Transverse colon (tissue), 4 donors: ENCODE measurements at places on chromosomes 2 and 18. TPM values are rescaled to one million over a fixed set of nuclear protein-coding genes. Genes with fewer than 3 reads are reported as not detected.

DNA sequence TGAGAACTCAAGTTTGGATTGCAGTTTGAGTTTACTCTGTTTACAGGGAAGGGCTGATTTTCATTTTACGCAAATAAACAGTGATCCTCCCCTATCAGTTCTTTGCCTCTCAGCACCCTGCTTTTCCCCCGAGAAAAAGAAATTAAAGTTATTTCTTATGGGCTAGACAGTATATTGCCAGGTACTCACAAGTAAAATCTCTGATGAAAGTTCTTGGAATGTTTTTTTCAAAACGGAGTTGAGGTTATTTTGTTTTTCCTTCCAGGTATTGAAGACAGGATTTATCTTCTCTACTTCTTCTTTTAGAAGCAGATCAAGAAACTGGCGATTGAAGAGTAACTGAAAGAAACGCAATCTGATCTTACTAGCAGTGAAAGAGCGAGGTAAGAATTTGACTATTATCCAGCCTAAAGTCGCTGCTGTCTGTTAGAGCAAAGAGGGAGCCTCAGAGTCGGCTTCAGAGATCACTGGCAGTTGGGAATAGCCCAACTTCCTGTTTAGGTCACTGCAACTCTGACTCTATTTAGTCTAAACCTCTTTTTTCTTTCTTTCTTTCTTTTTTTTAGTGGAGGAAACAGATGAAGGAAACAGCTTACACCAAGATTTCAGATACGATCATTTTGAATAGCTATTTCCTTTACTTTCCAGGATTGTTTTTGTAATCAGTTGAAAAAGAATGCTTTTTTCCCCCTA lies at the start of gene TFPI:
Gene TFPI (minus strand): TSS at position 425 of the 693 bp plus-strand sequence. CDS start 50,667 bp downstream, outside the sequence.
- no peak for DNase-seq

DNA sequence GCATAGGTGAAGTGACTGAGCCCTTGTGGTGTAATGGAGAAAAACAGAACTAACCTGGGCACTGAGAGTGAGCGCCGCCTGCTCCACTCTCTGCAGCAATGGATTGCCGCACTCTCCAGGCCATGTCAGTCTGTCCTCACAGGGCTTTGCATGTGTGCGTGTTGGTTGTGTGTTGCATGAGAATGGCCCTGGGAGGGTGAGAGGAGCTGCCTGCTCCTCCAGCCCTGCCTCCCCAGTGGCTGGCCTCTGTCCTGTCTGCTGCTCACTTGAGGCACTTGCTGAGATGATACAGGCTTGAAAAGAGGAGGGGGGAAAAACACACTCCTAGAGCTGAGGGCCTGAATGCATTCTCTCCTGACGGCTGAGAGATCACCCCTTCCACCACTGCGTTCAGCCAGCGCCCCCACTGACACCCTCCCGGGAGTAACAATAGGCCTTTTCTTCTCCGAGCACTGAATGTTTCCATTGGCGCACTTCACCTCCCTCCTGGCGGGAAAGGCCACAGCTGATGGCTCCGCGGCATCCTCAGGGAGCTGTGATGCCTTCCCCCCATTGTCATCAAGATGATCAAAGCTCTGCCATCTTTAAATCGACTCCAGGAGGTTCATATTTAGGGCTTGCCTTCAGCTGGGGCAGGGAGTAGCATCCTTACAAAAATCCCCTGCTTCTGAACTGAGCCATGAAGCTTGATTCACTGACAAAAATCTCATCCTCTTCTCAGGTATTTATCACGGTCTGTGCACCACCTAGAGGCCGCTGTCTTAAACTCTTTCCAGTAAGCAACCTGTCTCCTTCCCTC lies 49.9 kb upstream of the DAPL1 start:
- DNase-seq, result peak; percentile 37

- DNase-seq, result no peak
These were observed 250.1 kb downstream of the NDUFA10 start for GRCh38 chr2:239774933-239775622.

DNA sequence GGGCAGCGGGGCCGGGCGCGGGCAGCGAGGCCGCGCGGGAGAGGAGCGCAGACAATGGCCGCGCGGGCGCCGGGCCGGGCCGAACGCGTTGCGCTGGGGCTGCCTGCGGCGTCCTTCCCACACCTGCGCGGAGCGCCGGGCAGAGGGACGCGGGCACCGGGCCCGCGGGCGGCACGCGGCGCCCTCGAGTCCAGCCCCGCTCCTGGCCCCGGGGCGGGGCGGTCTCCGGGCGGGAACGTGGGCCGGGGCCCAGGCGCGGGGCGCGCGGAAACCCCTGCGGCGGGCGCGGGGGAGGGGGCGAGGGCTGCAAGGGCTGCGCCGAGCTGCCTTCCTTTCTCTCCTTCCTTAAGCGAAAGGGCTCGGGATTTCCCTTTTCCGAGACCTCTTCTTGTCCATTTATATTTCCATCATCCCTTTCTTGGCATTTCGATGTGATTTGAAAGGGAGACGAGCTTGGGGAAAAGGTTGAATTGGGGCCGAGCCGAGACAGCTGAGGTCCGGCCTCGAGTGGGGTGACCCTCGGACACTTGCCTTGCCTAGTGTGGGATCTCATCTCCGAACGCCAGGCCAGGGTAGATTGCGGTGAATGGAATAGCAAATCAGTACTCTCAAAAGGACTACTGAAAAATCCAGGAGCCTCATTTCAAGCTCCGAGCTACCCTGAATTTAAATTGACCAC lies 676 bp downstream of the KLHL23 start:
- DNase-seq, result peak; percentile 14

DNA sequence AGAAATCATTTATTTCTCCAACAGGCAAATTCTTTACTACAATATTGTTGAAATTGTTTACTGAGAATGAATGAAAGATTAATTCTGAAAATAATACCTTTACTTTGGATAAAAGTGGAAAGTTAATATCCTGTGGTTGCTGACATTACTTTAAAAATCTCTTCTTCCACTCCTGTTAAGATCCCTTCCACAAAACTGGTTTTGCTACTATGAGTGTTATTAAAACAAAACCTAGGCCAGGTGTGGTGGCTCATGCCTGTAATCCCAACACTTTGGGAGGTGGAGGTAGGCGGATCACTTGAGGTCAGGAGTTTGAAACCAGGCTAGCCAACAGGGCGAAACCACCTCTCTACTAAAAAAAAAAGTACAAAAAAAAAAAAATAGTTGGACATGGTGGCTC lies 123.9 kb upstream of the CCDC150 start:
- DNase-seq, result no peak

DNA sequence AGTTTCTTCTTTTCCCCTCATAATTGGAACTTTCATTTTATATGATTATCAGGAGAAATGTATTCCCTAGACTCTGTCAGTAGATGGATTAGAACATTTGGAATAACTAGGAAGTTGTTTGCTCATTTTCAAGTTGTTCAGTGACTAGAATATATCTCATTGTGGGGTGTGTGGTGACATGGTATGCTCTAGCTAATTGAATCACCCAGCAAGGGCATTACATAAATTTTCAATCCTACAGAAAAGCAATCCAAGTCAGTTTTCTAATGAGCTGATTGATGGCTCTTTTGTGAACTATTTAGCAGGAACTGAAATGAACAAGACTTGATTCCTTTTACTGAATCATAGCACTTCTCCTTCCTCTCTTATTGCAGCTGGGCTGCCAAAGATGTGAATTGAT lies 461.4 kb downstream of the TGIF1 start:
- DNase-seq, result no peak

DNA sequence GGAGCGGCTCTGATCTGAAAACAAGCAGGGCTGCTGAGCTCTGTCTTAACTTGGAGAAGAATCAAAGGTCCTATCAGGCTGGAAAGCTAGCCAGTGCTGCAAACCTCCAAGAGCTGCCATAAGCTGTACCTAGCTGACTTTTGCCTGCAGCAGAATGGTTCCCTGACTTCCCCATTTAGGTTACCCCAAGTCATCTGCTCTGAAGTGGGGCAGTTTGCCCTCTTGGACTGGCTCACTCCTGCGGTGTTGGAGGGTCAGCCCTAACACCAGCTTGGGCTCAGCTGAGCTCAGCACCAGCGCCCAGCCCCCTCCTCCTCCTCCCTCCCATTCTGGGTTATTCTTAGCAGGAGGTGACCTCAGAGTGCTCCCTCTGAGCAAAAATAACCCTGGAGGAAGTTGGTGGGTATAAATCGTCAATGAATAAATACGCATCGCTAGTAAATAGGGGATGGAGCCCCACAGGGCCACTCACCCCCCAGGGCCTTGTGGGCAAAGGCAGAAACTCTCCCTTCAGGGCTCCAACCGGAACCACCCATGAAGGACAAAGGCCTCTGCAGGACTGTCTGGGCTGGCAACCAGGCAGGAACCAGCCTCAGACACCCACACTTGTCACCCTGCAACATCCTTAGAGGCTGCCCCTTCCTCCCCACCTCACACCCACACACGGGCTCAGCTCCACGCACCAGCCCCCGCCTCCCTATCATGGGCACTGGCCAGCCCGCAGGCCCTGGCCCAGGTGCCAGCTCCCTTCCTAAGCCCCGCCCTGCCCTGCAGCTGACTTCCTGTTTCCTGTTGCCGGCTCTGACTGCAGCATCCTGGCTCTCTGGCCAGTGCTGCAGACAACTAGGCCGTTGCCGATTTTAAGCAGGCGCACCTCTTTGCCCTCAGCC lies 46.9 kb downstream of the DNMT3A start:
- DNase-seq, result peak; percentile 80

GRCh38 chr18:11529081-11529480 lies 80.3 kb upstream of the SLC35G4 start:
- DNase-seq, result no peak

GRCh38 chr18:48929212-48929612 lies 21.6 kb downstream of the SMAD7 start:
- DNase-seq, result no peak

GRCh38 chr2:56014046-56014730 lies 90.6 kb upstream of the EFEMP1 start:
- no peak for DNase-seq

DNA sequence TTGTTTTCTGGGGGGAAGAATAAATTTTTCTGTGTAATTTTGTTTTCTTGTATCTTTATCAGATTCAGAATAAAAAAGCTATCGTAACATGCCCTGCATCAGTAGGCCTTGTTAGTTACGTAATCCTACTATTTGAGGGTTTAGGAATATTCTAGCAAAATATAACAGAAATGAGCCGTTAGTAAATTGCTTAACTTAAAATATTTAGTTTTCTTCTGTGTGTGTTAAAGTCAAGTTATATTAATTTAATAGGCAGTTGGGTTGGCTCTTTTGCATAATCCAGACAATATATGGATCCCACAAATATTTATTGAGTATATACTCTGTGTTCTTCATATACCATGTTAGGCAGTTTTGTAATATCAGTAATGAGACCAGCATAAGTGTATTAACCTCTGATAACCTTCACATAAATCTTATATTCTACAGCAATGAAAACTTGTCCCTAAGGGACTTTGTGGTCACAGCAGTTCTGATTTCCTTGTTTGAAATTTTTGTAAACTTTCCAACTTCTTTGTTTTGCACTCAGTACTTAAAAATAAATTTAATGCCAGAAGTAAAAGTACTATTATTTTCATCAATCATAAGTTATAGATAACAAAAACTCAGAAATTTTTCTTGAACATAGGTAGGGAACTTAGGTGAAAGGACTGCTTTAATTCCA lies 151.9 kb downstream of the FMNL2 start:
- no peak for DNase-seq

DNA sequence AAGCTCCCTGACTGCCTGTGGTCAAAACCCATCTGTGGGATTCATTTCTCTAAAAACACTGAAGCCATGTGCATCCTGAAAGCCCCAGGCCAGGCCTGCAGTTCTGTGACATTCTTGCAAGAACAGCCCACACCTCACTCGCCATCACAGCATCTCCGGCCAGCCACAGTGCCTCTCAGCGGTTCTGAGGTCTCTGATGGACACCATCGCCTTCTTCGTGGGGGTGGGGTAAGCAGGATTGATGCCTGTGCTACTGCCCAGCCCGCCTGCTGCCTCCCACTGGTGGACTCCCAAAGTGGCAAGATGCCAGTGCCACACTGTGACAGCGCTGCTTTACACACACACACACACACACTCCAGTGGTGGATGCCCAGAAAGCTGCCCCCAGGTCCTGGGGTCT lies 5.2 kb upstream of the PRLH start:
- no peak for DNase-seq

- no peak for DNase-seq
These were observed 148.7 kb upstream of the SLC1A4 start for GRCh38 chr2:64840426-64840881.

GPR39 gene
- total RNA-seq, result 41.9 TPM

LRRTM1 gene
- 0.68 TPM for total RNA-seq

FAM110C gene
- total RNA-seq, result 47.1 TPM

PLA2R1 gene
- 16.8 TPM for total RNA-seq

SNRPD1 gene
- 1.4 TPM for total RNA-seq
